ENCODE measurements at places on chromosomes 13 and 19.

- DNase-seq, result no peak
These were observed 373.9 kb upstream of the TSHZ3 start for GRCh38 chr19:31723101-31723500.

DNA sequence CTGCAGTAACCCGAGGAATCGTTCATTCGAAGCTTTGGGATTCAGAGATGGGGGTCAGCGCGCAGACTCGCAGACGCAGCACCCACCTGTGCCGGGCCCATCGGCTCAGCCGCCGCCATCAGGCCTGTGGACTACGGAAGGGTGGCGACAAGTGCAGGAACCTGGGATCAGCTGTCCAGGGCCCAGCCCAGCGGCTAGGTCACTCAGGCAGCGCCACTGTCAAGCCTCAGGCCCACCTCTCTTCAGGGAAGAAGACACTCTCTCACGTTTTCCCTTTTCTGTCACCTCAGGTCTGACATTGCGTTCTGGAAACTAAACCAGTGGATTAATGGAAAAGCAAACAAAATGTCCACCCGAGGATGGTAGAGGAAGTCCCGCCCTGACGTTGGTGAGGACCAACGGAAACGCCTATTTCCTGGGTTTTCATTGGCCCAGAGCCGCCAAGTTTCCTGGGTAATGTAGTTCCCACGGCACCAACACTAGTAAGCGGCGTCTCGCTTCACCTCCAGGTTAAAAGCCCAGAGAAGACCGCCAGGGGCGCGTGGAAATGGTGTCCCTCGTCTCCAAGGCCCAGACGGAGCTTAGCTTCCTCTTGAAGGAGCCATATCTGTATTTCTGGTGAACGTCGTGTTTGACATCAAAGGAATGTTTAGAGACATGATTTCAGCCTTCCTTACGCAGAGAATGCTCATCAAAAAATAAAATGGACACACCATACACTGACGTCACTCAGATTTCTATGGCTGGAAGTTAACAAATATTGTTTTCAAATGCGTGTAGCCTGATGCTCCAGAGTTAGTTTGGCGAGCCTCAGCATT, at the start of gene ZNF772:
TSS of gene ZNF772 (minus strand) at position 376 of the 818 bp plus-strand sequence. CDS start at position 119, 257 bp downstream.
- peak; percentile 92 for DNase-seq

DNA sequence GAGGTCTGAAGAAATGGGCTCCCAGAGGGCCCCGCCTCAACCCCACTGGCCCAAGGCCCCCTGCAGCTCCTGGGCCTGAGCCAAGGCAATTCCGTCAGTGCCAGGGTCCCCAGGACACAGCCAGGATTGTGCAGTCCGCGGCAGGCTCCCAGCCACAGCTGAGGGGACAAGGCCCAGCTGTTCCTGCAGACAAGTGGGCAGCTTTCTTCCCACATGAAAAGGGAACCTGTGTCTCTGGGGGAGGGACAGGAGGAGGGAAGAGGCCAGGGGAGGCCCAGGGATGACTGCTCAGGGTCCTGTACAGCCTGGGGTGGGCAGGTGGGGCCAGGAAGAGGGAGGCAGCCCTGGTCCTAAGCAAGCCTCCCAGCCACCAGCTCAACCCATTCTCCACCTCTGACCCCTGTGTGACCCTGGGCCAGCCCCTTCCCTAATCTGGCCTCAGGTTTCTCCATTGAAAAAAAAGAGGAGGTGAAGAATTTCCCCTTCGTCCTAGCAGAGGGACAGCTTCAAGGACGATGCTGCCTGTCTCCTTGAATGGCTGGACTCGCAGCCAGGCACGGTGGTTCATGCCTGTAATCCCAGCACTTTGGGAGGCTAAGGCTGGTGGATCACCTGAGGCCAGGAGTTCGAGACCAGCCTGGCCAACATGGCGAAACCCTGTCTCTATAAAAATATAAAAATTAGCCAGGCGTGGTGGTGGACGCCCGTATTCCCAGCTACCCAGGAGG, 20.5 kb upstream of the VSTM2B start:
- no peak for DNase-seq

DNA sequence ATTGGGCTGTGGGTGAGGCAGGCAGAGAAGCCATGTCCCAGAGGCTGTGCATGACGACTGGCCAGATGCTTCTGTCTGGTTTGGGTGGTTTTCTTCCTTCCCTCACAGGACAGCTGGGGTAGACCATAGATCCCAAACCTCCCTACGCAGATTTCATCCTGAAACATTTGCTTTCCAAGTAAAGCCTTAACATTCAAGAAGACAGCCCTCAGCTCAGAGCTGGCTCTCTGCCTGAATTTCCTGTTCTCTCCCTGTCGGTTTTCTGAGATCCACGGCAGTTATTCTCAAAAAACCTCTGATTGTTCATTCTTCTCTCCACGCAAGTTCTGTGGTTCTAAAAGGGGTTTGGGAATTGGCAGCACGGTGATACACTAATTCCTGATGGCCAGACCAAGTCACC, 25.3 kb downstream of the UQCRFS1 start:
- DNase-seq, result no peak

GRCh38 chr13:113975416-113975815, 1.5 kb upstream of the C13orf46 start:
- peak; percentile 45 for DNase-seq

Measured in Right ventricle myocardium inferior (tissue), 1 donor.